ENCODE measurements at places on chromosomes 3 and 15.

GRCh38 chr3:16741890-16742289, 136.7 kb upstream of the DAZL start:
- DNase-seq = no peak

DNA sequence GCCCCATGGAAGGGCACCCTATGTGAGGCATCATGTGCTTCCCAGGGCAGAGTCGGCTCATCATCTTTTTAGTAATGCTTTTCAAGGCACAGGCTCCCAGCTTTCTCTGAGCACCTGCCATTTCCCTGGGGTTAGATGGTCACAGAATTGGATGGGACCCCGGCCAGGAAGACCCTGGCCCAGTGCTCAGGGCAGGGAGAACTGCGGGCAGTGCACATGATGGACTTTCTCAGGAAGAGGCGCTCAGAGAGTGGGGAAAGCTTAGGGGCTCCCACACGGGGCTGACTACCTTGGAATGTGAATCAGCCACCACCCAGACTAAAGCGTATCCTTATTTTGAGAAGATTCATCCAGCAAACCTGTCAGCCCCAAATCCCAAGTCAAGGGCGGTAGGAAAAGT, 16.5 kb upstream of the SKOR1 start:
- no peak for DNase-seq

DNA sequence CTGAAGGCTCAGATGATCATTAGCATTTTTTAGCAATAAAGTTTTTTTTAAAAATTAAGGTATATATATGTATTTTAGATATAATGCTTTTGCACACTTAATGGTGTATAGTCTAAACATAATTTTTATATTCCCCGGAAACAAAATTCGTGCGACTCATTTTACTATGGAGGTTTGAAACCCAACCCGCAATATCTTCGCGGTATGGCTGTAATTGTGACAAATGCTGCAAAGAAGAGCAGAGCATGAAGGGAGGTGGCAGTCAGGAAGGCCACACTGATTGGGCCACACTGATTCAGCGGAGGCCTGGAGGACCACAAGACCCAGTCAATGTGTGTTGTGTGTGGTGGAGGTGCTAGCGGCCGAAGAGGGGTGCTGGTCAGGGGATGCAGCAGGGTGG, 4.5 kb upstream of the CYP8B1 start:
- no peak for DNase-seq

DNA sequence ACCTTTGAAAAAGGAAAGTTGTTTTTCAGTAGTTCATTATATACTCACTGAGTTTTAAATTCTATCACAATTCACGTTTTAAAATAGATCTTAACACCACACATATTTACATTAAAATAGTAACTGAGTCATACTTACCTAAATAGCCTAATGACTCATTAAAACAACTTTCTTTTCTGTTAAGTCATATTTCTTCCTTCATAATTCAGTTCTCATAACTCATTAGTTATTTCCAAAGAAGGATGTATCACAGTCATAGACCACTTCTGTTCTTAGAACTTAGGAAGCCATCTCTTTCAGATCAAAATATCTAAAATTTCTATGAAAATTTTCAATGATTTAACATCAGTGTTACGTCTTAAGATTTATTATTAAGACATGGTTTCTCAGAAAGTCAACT, 885.9 kb downstream of the FHIT start:
- DNase-seq = peak; percentile 24

GRCh38 chr15:25661898-25662297, 201.2 kb downstream of the ATP10A start:
- DNase-seq = no peak
